ENCODE measurements at places on chromosomes 2 and 18.

DNA sequence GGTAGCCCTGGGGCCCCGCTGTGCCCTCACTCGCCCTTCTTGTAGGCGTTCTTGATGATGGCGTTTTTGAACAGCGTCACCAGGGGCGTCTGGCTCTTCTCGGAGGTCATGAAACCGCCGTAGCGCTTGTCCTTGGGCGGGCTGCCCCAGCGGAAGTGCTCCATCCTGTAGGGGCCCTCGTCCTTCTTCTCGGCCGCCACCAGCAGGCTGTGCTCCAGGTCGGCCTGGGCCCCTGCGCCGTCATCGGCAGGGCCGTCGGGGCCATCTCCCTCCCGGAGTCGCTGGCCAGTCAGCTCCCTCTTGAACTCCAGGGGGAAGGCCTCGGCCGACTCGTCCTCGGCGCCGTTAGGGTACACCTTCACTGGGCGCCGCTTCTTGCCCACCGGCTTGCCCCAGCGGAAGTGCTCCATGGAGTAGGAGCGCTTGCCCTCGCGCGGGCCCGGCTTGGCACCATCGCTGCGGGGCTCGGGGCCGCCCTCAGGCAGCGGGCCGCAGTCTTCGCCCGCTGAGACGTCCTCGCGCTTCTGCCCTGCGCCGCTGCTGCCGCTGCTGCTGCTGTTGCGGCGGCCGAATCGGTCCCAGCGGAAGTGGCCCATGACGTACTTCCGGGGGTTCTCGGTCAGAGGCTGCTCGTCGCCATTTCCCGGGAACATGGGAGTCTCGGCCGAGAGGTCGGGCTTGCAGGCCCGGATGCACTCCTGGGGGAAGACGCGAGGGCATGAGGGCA, 7.2 kb downstream of the POMC start:
- peak; percentile 68 for DNase-seq

- DNase-seq: peak; percentile 28
Observed at GRCh38 chr2:149463328-149464002, 124.1 kb downstream of the MMADHC start.

DNA sequence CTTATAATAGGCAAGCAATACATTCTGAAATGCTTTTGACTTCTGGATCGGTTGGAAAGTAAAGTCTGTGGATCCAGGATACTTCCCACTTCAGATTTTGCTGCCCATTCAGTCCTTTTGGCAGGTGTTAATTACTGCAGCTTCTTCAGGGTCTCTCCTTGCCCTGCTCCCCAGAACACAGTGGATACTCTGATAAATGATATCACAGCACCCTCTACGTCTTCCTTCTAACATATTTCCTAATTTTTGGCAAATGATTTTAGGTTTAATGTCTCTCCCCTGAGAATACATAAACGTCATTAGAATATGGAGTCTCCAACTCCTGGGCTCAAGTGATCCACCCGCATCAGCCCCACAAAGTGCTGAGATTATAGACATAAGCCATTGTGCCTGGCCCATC, 249.8 kb downstream of the NYAP2 start:
- no peak for DNase-seq

- DNase-seq: peak; percentile 0
Observed at GRCh38 chr2:46471-47345, at the start of gene FAM110C. Gene FAM110C, minus strand, starts transcription at chr2:46505. Its CDS starts 120 bp downstream, at chr2:46385.

DNA sequence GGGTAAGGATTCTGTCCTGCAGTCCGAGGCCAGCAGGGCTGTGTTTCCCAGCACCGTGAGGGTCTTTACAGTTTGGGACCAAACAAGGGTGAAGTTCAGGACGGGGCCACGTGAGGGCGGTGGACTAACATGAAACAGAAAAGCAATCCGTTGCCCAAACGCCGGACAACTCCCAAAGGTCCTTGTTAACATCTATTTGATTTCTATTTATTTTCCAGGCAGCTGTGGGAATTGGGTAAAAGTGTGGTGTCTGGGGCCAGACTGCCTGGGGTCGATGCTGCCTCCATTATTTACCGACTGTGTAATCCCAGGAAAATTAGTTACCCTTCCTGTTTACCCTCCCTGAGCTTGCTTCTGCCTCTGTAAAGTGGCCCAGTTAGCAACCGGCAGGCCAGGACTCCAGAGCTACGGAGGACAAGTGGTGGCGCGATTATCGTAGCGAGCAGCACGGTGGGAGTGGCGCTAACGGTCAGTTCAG, 66.3 kb upstream of the TCF7L1 start:
- DNase-seq: peak; percentile 77

- no peak for DNase-seq
Observed at GRCh38 chr18:50578651-50579050, 18.8 kb downstream of the MAPK4 start.

DNA sequence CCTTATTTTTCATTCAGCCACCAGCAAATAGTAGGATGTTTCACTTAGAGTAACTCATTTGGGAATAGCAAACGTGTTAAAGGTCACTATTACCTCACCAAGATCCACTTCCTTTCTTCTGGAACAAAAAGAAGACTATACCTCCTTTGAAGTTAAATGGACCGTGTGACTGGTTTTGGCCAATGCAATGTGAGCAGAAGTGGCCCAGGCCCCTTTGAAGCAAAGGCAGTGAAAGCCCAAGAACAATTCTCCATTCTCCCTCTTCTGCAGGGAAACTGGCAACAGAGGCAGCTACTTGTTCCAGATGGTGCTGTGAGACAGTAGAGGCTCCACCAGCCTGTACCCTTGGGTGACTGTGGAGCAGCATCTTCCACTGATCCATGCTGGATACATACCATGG, 11.3 kb upstream of the MALL start:
- no peak for DNase-seq
